Smooth muscle cell of the umbilical artery (primary cell): ENCODE measurements at places on chromosomes 1 and 21. TPM values are rescaled to one million over a fixed set of nuclear protein-coding genes. Genes with fewer than 3 reads are reported as not detected.

The ATPAF1 gene
- total RNA-seq, result 44.8 and 51.4 TPM in 2 replicates

The RNU1-1 gene
- under 0.01 TPM in 2 replicates for total RNA-seq

The AMY1B gene
- not detected in 2 replicates for total RNA-seq

The TLCD4 gene
- 0.28 and 0.30 TPM in 2 replicates for total RNA-seq

The SYT6 gene
- not detected in 2 replicates for total RNA-seq

The LRRC7 gene
- 0.46 TPM in 1 of 2 replicates, not detected in the other for total RNA-seq

The SERTAD4 gene
- total RNA-seq, result 0.59 and 0.78 TPM in 2 replicates

The ITLN1 gene
- not detected in 2 replicates for total RNA-seq

The VAMP4 gene
- total RNA-seq, result 8.4 and 8.6 TPM in 2 replicates

The CD53 gene
- not detected in 2 replicates for total RNA-seq

The TNFRSF14 gene
- 1.8 and 4.8 TPM in 2 replicates for total RNA-seq

The DNASE2B gene
- total RNA-seq, result not detected in 2 replicates

The OR2T10 gene
- not detected in 2 replicates for total RNA-seq

The FCGR1A gene
- not detected in 2 replicates for total RNA-seq

The SPRR1B gene
- not detected in 2 replicates for total RNA-seq

The HEYL gene
- under 0.01 TPM in 1 of 2 replicates, not detected in the other for total RNA-seq

The RPE65 gene
- total RNA-seq, result not detected in 2 replicates

The OR2L2 gene
- not detected in 2 replicates for total RNA-seq

The HAO2 gene
- total RNA-seq, result not detected in 2 replicates

The S100B gene
- not detected in 2 replicates for total RNA-seq

The PACC1 gene
- total RNA-seq, result 15.4 and 20.2 TPM in 2 replicates

The HSD3B1 gene
- not detected in 2 replicates for total RNA-seq

The AVPR1B gene
- total RNA-seq, result not detected in 2 replicates

The RIPPLY3 gene
- not detected in 2 replicates for total RNA-seq

The NES gene
- total RNA-seq, result 5.0 and 21.8 TPM in 2 replicates

The CDK11B gene
- total RNA-seq, result 5.0 and 9.6 TPM in 2 replicates

The TMPRSS15 gene
- not detected in 2 replicates for total RNA-seq

The IL19 gene
- not detected in 2 replicates for total RNA-seq

The TBX15 gene
- 0.05 TPM in 1 of 2 replicates, not detected in the other for total RNA-seq

The SMYD3 gene
- total RNA-seq, result 99.9 and 104 TPM in 2 replicates

The CXADR gene
- 1.8 and 2.0 TPM in 2 replicates for total RNA-seq

The PAPPA2 gene
- total RNA-seq, result 13.6 and 15.4 TPM in 2 replicates

The TDRD5 gene
- not detected in 2 replicates for total RNA-seq

The C1orf56 gene
- 1.2 and 1.5 TPM in 2 replicates for total RNA-seq

The CD1E gene
- total RNA-seq, result not detected in 2 replicates

The FAM3B gene
- total RNA-seq, result not detected in 2 replicates

The ACKR1 gene
- total RNA-seq, result not detected in 2 replicates

The DYNLT5 gene
- total RNA-seq, result 0.14 and 0.30 TPM in 2 replicates

The CCDC27 gene
- not detected in 2 replicates for total RNA-seq

The UBASH3A gene
- not detected in 2 replicates for total RNA-seq

The KRTAP7-1 gene
- not detected in 2 replicates for total RNA-seq

The OR2T3 gene
- not detected in 2 replicates for total RNA-seq

The GBP7 gene
- total RNA-seq, result not detected in 2 replicates

The CHD5 gene
- total RNA-seq, result under 0.01 and 0.18 TPM in 2 replicates

The OR10J4 gene
- total RNA-seq, result not detected in 2 replicates

The SYT14 gene
- 0.28 and 0.89 TPM in 2 replicates for total RNA-seq
